Lung microvascular endothelial cell (primary cell): ENCODE measurements at places on chromosomes 3 and 15.
A peak's percentile ranks its signal among the peaks of the same experiment; 100 is the strongest.

- no peak for DNase-seq
These were observed 20.9 kb downstream of the PIK3R4 start for GRCh38 chr3:130725746-130726145.

- DNase-seq: peak; percentile 14
These were observed 747 bp downstream of the NSUN3 start for GRCh38 chr3:94063496-94064119.

DNA sequence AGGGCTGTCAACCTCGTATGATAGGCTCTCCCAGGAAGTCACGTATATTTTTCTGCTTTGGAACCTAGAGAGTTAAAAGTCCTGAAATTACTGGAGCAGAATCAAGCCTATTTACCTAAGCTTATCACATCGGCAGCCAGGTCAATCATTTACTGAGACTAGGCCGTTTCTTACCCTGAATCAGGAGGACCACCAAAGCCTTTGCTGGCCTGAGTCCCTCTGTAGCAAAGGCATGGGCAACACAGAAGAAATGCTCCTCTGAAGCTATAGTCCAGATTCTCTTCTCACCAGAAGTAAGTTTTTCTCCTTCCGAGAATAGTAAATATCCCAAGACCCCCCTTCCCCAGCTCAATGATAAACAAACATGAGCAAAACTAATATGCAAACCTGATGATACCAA is 125.9 kb upstream of the PHLDB2 start:
- DNase-seq: no peak

DNA sequence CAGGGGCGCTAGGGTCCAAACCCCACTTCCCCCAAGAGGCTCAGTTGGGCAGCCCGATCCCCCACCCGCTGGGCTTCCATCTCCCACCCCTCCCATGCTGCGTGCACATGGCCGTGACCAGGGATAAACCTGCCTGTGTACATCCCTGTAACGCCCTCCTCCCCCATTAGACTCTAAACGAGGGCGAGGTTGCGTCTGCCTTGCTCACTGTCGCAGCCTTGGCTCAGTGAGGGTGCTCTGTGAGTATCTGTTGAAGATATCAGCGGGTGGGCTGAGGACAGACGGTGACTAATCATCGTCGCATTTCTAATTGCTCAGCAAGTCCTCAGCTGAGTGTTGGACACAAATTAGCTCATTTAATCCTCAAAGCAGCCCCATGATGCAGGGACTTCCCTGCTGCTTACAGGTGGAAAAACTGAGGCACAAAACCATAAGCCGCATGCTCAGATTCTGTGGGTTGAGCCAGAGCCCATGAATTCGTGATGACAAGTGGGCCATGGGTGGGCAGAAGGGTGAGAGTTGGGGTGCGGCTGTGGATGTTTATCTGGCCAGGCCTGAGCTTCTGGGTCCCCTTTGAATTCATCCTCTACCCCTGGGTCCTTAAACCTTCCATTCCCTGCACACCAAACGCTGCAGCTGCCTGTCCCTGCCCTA is 26.0 kb downstream of the FBLN2 start:
- no peak for DNase-seq

DNA sequence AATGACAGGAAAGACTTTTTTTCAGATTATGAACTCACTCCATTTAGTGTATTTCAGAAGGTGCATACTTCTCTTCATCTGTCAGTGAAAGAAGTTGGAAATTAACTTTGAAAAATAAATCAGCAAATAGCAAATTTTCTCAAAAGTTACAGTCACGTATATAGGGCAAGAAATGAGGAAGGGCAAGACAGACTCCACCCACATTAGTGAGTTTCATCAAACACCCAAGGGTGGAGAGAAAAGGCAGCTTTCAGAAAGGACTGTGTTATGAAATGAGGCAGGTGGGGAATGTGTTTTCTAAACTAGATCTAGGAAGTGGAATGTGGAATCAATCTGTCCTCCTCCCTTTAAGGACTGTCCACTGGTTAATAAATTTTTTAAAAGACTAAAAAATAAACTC is 2.9 kb downstream of the SLC22A13 start:
- DNase-seq: no peak

- DNase-seq: no peak
These were observed 315.0 kb upstream of the TPM1 start for GRCh38 chr15:62727501-62727900.

DNA sequence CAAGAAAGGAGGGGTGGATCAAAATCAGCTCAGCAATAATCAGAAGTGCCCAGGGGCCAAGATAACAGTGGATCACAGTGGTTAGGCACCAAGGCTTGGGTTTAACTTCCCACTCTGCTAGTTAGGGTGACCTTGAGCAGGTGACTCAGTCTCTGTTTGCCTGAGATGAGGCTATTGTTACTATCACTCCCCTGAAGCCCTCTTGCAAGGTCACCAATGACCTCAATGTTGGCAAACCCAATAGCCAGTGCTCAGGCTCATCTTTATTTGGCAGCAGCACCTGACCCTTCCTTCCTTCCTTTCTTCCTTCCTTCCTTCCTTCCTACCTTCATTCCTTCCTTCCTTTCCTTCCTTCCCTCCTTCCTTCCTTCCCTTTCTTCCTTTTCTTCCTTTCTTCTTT is 102.4 kb upstream of the HACD2 start:
- peak; percentile 38 for DNase-seq

DNA sequence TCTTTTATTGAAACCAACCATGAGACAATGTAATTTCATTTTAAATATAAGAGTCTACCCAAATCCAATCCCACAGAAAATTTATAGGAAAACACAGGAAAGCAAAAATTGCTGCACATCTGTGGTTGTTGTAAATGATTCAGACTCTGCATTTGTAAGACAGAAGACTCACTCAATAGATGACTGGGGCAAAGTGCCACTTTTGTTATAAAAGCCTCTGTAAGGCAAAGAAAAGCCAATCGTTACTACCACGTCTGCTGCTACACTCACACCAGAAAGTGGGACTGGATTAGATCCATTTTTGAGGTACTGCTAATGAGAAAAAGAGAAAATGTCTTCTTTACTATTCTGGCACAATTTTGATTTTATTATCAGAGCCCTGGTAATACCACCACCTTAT is 74.9 kb downstream of the SEMA6D start:
- DNase-seq: no peak

DNA sequence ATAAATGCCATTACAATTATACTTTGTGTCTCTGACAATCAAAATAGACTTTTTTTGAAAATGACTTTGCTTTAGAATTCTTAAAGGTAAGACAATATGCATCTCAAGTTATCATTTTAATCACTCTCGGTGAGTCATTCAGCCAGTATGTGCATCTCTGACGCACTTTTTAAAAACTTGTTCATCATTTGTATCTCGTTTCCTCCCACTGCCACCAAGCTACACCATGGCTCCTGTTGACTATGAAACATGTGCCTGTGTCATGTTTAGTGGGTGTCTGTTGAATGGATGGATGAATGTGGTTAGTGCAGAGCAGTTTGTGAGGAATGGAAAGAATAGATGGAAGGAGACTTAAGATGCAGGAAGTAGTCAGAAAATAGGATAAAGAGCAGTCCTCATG is 68.6 kb downstream of the ARPP21 start:
- DNase-seq: no peak

GRCh38 chr3:157379525-157380140 is 57.0 kb upstream of the PTX3 start:
- DNase-seq: no peak

DNA sequence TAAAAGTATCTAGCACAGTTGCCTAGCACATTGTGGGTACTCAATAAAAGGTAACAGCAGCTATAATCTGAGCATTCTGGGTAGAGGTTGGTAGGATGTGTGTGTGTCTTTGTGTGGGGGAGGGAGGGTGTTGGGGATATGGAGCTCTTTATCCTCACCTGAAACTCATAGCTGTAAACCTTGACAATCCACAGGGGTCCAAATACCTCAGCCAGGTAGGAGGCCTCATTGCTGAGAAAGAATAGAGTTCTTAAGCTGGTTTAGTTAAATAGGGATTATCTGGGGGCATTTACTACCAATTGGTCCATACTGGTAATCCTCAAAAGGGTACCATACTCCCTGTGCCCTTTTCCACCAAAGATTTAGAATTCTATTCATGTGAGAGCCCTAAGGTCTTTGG is 3.9 kb downstream of the SERF2 start:
- DNase-seq: no peak

GRCh38 chr3:118778201-118778600 is 256.4 kb downstream of the IGSF11 start:
- DNase-seq: no peak
